ENCODE measurements at places on chromosomes 4 and X.

GRCh38 chrX:44247468-44247867 is 96.0 kb downstream of the EFHC2 start:
- DNase-seq, result no peak

DNA sequence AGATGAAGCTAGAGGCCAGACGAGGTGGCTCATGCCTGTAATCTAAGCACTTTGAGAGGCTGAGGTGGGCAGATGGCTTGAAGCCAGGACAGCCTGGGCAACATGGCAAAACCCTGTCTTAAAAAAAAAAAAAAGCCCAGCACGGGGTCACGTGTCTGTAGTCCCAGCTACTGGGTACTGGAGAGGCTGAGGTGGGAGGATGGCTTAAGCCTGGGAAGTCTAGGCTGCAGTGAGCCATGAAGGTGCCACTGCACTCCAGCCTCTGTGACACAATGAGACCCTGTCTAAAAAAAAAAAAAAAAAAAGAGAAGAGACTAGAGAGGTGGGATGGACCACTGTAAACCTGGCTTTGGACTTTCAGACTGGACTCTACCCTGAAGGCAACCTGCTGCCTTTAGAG is 10.7 kb upstream of the LRBA start:
- no peak for DNase-seq

GRCh38 chr4:85707611-85708010 is 232.7 kb downstream of the ARHGAP24 start:
- no peak for DNase-seq

- peak; percentile 43 for DNase-seq
Observed at GRCh38 chrX:11137543-11138139, 26.5 kb downstream of the HCCS start.

- DNase-seq, result peak; percentile 8
Observed at GRCh38 chrX:95332530-95332929, 1352.1 kb upstream of the DIAPH2 start.

DNA sequence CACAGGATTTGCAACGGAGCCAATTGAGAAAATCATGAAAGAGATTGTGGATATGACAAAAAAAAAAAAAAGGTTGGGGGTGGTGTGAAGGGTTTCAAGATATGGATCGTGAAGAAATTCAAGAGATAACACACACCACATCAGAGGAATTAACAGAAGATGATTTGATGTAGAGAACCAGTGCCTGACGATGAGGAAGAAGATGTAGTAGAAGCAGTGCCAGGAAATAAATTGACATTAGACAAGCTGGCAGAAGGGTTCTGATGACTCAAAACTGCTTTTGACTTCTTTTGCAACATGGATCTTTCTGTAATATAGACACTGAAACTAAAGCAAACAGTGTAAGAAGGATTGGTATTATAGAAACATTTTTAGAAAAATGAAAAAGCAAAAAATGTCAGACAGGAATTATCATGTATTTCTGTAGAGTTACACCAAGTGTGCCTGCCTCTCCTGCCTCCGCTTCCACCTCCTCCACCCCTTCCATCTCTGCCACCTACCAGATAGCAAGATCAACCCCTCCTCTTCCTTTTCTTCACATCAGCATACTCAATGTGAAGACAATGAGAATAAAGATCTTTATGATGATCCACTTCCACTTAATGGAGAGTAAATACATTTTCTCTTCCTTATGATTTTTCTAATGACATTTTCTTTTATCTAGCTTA is 127.5 kb upstream of the OTUD4 start:
- no peak for DNase-seq

GRCh38 chrX:150954951-150955350 is 28.2 kb upstream of the HMGB3 start:
- DNase-seq, result no peak

DNA sequence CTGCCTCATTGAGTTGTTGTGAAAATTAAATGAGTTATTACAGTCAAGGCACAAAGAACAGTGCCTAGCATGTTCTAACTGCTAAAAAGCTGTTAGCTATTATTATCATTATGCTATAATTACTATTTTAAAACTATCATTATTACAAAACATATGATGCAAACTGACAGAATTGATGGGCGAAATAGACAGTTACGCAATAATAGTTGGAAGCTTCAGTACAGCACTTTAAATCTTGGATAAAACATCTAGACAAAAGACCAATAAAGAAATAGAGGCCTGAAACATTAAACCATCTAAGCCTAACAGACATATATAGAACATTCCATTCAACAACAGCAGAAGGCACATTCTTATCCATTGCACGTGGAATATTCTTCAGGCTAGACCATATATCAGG is 73.0 kb downstream of the TAB3 start:
- no peak for DNase-seq

DNA sequence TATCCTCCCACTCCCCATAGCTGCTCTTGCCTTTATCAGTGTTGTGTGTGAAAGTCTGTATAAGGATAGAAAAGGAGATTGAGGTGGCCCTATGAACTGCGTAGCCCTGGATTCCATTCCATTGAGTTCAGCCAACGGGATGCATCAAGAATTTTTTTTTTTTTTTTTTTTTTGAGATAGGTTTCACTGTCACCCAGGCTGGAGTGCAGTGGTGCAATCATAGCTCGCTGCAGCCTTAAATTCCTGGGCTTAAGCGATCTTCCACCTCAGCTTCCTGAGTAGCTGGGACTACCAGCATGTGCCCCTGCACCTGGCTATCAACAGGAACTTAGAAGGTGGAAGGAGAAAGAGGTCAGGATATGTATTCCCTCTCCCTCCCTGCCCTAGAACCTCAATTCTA is 187.2 kb upstream of the SPRY1 start:
- no peak for DNase-seq

DNA sequence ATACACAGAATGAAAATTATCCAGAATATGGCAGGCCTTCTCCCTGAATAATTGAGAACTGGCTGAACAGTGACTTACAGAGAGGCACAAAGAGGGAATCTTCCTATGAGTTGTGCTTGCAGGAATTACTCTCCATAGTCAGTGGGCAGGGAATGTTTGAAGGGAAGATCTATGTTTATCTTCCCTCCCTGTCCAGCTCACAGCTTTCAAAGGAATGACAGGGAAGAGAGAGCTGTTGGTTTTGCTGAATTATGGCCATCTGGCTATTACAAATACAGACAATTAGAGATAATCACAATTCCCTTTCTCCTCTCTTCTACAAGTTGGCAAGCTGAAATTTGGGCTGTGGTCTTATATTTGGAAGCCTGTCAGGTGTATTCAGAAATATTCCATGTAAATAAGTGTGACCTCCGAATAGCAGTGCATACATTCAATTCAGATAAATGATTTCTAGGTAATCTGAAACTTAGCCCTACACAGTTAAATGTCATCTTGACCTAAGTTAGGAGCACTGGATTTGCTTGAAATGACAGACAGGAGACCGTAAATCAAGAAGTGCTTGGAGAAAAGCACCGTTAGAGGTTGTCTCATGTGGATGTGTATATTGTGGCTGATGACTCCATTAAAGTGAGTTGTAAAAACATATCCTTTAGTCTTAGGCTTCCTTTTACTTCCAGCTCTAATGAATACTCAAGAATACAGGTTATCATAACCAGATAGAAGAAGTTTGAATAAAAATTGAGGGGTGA is 136.8 kb downstream of the C4orf33 start:
- DNase-seq, result peak; percentile 69

DNA sequence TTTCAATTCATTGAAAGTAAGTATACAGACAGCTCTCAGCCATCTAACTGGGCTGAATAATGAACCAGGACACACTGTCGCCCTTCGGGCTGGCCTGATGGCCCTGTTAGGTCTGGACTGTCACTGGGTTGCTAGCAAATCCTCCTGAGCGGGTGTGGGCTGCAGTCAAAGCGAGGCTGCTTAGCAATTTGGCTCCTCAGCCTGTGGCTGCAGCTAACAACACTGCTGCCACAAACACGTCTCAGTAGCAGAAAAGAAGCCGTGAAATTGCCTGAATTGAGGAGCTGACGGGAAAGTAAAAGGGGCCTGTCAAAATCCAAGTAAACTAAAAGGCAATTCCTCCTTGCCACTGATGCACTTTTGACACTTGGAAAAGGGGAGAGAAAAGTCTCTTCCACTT is 72.8 kb downstream of the SMIM20 start:
- no peak for DNase-seq

Measured in umbilical cord (tissue), 2 donors.